Progenitor cell of endocrine pancreas (in vitro differentiated cells): ENCODE measurements at places on chromosomes 3 and 15. TPM values are rescaled to one million over a fixed set of nuclear protein-coding genes. Genes with fewer than 3 reads are reported as not detected.

HESX1 gene
- total RNA-seq = 0.80 and 0.96 TPM in 2 replicates

MAGI1 gene
- 142 and 150 TPM in 2 replicates for total RNA-seq

UPK1B gene
- 8.3 and 11.9 TPM in 2 replicates for total RNA-seq

NPAP1 gene
- 0.65 and 0.67 TPM in 2 replicates for total RNA-seq

- DNase-seq = no peak
Observed at GRCh38 chr15:61103026-61103425, 126.1 kb downstream of the RORA start.

GRCh38 chr3:48564667-48565066 is 1.1 kb upstream of the UCN2 start:
- DNase-seq = no peak

DNA sequence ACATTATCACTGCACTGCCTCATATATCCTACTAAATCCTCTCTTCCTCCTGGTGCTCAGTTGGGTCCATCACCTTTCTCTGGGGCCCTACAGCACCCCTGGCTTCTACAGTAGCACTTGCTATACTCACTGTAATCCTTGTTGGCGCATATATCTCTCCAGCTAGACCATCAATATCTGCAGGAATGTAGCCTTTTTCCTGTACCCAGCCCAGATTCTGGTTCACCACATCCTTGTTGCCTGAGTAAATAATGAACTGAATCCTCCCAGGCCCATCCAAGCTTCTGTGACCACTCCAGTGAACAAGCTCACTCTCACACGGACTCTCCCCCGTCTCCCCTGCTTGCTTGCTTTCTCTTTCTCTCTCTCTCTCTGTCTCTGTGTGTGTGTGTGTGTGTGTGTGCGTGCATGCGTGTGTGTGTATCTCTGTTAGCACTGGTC is 62.5 kb upstream of the LIPC start:
- DNase-seq = no peak

GRCh38 chr15:52706091-52706490 is 26.9 kb upstream of the ATOSA start:
- DNase-seq = no peak

GRCh38 chr3:133931084-133931483 is 35.4 kb upstream of the RAB6B start:
- DNase-seq = no peak

DNA sequence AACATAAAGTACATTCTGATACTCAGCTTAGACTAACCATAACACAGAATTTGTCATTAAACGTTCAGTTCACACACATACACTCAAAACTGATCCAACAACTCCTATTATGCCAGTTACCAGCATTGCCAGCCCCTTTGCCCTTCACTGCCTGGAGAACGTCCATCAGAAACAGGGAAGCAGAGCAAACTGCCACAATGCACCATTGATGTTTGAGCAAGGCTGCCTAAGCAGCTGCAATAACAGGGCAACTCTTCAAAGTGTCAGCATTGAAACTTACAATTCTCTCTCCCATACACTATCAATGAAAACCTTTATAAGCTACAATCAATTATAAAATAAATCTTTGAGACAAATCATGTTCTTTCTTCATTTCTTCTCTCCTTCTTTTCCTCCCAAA is 85.1 kb downstream of the ZBTB20 start:
- no peak for DNase-seq

GRCh38 chr15:40309344-40309862 is 1.7 kb upstream of the PLCB2 start:
- no peak for DNase-seq

- DNase-seq = no peak
Observed at GRCh38 chr3:103440539-103441203, 1005.9 kb downstream of the ZPLD1 start.

DNA sequence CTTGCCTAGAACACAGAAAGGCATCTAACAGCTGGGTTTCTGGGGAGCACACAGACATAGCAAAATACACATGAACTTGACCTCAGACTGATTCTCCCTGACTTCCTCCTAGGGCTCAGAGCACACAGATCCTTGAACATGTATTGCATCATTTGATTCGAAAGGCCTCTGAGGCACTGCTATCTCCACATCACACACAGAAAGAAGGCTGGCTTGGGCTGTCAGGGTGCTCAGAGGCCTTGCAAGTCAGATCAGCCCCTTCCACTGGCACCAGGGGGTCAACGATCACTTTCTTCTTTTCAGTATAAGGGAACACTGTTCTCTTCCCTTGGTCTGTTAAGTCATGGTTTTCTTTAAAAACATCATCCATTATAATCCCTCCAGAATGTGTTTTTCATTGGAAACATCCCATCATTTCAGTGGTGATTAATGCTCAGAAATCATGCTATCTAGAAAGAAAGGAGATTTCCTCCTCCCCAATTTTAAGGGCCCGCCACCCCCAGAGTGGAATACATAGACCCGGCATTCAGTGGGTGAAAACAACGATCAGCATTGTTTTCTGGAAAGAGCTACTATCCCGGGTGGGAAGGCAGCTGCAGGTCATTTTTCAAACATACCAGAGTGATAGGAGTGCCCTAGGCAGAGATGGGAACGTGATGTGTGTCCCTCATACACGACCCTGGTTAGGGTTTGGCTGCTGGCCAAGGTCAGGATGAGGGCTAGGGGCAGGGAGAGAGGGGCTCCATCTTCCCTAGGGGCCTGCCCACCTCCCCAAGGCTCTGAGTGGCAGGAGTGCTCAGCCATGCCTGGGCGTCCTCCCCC is 253.3 kb upstream of the LYSMD4 start:
- no peak for DNase-seq

DNA sequence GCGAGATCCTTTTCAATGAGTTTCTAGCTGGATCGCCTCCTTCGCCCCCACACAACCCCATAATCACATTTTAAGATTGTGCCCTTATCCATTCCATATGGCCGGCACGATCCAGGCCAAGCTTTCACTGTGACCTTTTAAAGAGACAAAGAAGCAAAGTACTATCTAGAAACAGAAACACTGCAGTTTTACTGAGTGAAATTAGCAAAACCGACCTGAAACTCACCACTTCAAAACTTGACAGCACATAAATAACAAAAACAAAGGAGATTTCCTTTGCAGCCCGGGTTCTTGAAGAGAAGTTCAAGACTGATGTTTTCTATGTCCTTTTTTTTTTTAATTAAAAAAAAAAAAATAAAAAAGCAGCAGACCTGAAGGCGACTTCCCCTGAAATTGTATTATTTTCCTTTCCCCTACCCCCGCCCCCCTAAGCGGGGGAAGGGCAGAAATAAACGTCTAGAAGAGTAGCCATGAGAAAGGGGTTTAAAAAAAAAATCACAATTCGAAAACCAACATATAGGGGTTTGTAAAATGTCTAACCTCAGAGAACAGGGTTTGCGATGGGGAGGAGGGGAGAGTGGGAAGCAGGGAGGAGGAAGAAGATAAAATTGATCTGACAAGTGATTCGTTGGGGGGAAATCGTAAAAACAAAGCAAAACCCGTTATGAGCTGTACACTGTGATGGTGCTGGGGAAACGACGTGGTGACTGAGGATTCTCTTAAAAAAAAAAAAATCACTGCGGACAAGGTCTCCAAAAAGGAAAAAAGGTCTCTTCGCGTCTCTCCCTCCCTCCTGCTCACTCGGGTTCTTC is 1.5 kb downstream of the SATB1 start:
- DNase-seq = no peak

- no peak for DNase-seq
Observed at GRCh38 chr3:140447136-140447535, 230.7 kb upstream of the TRIM42 start.

DNA sequence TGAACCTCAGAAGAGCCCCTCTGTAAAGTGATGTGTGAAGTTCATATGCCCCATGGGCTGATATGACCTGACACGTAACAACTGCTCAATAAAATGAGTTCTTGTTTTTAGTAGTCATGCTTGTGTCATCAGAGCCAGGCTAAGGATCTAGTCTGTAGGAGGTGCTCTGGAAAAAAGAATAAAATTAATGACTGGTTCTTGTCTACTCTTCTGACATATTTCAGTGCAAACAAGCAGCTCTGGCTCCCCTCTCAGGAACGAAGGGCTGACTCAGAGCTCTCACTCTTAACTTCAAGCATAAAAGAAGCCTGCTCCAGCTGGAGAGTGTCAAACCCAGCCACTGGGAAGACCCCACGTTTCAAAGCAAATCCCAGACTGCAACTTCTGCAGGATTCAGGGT is 77.0 kb downstream of the LRIG1 start:
- no peak for DNase-seq
